Sigmoid colon (tissue), 7 donors: ENCODE measurements at places on chromosomes 7 and 10. TPM values are rescaled to one million over a fixed set of nuclear protein-coding genes. Genes with fewer than 3 reads are reported as not detected.

- no peaks in the 10 kb centered on the region for H3K27me3 ChIP-seq
- no peak for DNase-seq
- H3K36me3 ChIP-seq, result no peaks in the 10 kb centered on the region
- no peak overlapping the region for H3K27ac ChIP-seq
These were observed 171.5 kb downstream of the SH3PXD2A start for GRCh38 chr10:103683851-103684250.

DNA sequence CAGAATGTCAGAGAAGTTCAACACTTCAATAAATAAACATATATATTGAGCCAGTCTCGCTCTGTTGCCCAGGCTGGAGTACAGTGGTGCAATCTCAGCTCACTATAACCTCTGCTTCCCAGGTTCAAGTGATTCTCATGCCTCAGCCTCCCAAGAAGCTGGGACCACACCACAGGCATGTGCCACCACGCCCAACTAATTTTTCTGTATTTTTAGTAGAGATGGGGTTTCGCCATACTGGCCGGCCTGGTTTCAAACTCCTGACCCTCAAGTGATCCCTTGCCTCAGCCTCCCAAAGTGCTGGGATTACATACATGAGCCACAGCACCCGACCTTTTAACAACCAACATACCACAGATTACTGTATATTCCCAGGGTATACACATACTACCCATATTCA lies 134.2 kb downstream of the JMJD1C start:
- no peak overlapping the region for H3K4me3 ChIP-seq
- H3K36me3 ChIP-seq, result no peaks in the 10 kb centered on the region
- DNase-seq, result no peak
- H3K27ac ChIP-seq, result no peak overlapping the region
- H3K27me3 ChIP-seq, result no peaks in the 10 kb centered on the region

DNA sequence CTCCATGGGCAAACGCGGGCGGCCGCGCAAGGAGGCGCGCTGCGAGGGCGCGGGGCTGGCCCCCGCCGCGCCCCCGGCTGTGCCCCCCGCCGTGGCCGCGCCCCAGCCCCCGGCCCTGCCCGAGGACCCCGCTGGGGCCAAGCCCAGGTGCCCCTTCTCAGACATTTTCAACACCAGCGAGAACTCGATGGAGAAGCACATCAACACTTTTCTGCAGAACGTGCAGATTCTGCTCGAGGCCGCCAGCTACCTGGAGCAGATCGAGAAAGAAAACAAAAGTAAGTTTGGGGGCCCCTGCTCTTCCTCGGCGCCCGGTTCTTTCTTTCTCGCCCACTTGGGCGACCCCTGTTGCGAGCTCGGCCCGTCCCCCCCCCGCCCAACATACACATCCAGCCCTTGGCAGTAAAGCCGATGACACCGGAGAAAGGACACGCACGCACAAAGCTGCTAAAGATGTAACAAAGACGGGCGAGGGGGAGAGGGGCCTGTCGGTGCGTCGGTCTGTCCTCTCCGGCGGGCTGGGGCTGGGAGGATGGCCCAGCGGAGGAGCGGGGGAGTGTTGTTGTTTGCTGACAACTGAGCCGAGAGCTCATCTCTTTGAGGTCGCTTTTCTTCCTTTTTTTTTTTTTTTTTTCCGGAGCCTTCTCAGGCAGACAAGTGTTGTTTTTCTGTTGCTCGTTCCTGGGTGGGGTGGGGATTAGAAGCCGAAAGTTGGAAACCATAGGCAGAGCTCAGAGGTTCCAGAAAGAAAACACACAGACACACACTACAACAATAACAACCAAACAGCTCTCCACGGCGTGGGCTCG lies 604 bp downstream of the MXI1 start:
- H3K4me3 ChIP-seq, result peak overlapping the region; percentile 62
- peaks cover 24% of the 10 kb centered on the region for H3K4me1 ChIP-seq
- peak overlapping the region; percentile 98 for H3K27ac ChIP-seq
- peak; percentile 77 for DNase-seq
- H3K27me3 ChIP-seq, result no peaks in the 10 kb centered on the region

DNA sequence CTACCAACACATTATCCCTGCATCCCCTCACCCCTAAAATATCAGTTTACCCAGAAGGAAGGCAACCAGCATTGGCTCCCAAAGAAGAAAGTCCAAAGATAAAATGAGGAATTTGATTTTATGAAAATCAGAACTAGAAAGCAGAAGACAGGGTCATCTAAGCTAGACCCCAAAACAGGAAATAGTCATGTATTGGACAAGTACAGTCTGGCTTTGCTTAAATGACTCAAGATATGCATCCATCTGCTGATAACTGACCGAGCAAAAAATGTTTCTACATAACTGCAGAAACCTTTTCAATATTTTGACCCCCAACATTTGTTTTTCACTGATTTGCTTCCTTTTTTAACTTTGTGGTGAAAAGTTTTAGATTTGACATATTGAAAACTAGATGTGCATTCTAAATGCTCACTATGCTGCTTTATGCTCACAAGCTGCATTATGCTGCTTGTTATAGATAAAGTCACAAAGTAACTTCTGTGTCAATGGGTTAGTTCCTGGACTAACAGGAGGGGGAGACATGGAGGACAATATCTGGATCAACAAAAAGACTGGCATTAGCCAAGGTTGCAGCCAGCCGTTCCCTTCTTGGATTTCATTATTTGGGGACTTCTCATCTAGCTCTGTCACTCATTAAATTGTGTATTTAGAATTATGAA lies 227.0 kb downstream of the INHBA start:
- no peaks in the 10 kb centered on the region for H3K4me1 ChIP-seq
- H3K36me3 ChIP-seq, result no peaks in the 10 kb centered on the region
- H3K4me3 ChIP-seq, result no peak overlapping the region
- H3K27me3 ChIP-seq, result no peaks in the 10 kb centered on the region
- no peak for DNase-seq
- no peak overlapping the region for H3K27ac ChIP-seq

GRCh38 chr10:34814223-34814912 lies 728 bp downstream of the PARD3 start:
- DNase-seq, result peak; percentile 77
- no peaks in the 10 kb centered on the region for H3K36me3 ChIP-seq
- no peaks in the 10 kb centered on the region for H3K27me3 ChIP-seq

DNA sequence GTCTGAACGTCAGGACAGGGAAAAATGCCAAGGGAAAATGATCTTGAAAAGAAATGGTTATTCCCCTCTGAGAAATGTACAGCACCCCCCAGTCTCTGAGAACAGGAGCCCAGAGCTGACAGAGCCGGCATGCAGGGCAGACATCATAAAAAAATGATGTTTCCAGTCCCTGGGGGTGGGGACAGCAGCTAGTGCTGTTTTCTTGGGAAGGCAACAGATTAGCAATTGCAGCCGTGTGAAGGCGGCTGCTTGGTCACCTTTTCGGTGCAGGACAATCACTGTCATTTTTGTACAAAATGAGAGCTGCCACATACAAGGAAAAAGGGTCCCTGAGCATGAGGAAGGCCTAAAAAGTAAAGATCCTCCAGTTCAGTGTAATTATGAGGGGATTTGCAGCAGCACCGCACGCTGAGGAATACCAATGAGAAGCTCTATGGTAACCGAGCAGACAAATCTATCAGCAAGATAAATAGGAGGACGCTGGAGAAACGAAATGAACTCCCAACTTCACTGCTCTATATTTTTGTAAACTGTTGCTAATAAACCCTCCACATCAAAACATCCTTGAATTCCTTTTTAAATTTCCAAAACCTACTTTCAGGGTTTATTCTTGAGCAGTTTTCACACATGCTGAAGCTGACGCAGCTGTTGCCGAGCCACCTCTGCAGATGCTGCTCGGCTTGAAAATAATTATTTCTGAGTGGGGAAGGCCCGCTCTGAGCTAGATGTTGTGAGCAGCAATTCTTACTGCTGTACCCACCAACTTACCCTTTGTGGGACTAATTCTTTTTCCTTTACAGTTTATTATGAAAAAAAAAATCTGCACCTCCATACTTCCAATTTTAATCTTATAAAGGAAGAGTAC lies 98.2 kb upstream of the NEBL start:
- H3K27me3 ChIP-seq, result no peaks in the 10 kb centered on the region
- H3K27ac ChIP-seq, result no peak overlapping the region
- no peak overlapping the region for H3K4me3 ChIP-seq
- no peaks in the 10 kb centered on the region for H3K4me1 ChIP-seq
- H3K36me3 ChIP-seq, result no peaks in the 10 kb centered on the region

GRCh38 chr7:75639886-75640190 lies 98.9 kb downstream of the HIP1 start:
- H3K4me3 ChIP-seq, result peak overlapping the region; percentile 88
- H3K36me3 ChIP-seq, result no peaks in the 10 kb centered on the region
- H3K4me1 ChIP-seq, result peaks cover 17% of the 10 kb centered on the region
- peak overlapping the region; percentile 83 for H3K27ac ChIP-seq
- no peaks in the 10 kb centered on the region for H3K27me3 ChIP-seq

GRCh38 chr10:11876324-11876723 lies 53.2 kb downstream of the PROSER2 start:
- no peaks in the 10 kb centered on the region for H3K36me3 ChIP-seq
- no peaks in the 10 kb centered on the region for H3K27me3 ChIP-seq
- H3K27ac ChIP-seq, result no peak overlapping the region

- no peaks in the 10 kb centered on the region for H3K4me1 ChIP-seq
- no peaks in the 10 kb centered on the region for H3K27me3 ChIP-seq
- peak; percentile 56 for DNase-seq
These were observed 85.1 kb downstream of the CARD11 start for GRCh38 chr7:2958416-2959102.

DNA sequence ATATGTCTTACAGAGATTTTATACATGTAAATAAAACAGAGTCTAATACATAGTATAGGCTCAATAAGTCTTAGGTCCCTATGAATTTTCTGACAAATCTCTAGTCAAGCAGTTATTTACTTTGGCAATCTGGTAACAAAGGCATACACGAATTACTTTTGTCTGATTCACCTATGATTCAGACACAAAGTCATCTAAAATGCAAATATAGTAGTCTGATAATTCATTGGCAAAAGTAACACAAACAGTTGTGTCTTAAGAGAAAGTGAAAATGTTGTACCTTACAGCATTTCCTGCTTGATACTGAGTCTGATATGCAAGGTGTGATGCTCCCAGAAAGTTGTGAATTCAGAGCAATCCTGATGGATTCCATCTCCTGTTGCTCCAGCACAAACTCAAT lies 209.4 kb upstream of the PRSS1 start:
- no peak for DNase-seq
- no peaks in the 10 kb centered on the region for H3K36me3 ChIP-seq
- no peaks in the 10 kb centered on the region for H3K4me1 ChIP-seq
- no peak overlapping the region for H3K27ac ChIP-seq

GRCh38 chr10:4883079-4883739 lies 57.2 kb downstream of the AKR1E2 start:
- H3K4me1 ChIP-seq, result no peaks in the 10 kb centered on the region
- H3K36me3 ChIP-seq, result no peaks in the 10 kb centered on the region
- no peak for DNase-seq
- H3K4me3 ChIP-seq, result no peak overlapping the region
- H3K27ac ChIP-seq, result no peak overlapping the region

DNA sequence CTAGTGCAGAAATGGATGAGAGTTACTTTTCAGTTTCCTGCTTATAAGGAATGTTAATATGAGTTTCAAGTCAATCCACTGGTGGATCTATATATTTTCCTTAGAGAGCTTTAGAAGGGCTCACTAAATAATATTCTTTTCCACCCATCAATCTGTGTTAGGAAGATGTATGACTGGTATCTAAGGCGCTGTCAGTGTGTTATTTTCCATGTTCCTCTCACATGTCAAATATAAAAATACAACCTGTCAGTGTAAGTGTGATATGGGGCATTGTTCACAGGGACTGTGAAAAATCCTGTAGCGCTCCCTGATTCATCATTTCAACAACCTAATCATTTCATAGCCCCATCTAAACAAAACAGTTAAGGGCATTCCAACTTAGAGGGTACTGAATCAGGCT lies 203.1 kb downstream of the TMEM26 start:
- no peak for DNase-seq
- no peak overlapping the region for H3K27ac ChIP-seq
- no peak overlapping the region for H3K4me3 ChIP-seq
- no peaks in the 10 kb centered on the region for H3K4me1 ChIP-seq
- no peaks in the 10 kb centered on the region for H3K36me3 ChIP-seq

GRCh38 chr10:48463318-48464003 lies 141.4 kb downstream of the ARHGAP22 start:
- no peak overlapping the region for H3K27ac ChIP-seq
- H3K4me3 ChIP-seq, result no peak overlapping the region
- DNase-seq, result no peak
- H3K4me1 ChIP-seq, result peaks cover 31% of the 10 kb centered on the region
- H3K36me3 ChIP-seq, result no peaks in the 10 kb centered on the region

GRCh38 chr7:43669286-43670081 lies 59.8 kb downstream of the COA1 start:
- no peaks in the 10 kb centered on the region for H3K36me3 ChIP-seq
- H3K4me1 ChIP-seq, result no peaks in the 10 kb centered on the region
- no peak overlapping the region for H3K27ac ChIP-seq
- no peak overlapping the region for H3K4me3 ChIP-seq
- H3K27me3 ChIP-seq, result no peaks in the 10 kb centered on the region
- DNase-seq, result no peak

DNA sequence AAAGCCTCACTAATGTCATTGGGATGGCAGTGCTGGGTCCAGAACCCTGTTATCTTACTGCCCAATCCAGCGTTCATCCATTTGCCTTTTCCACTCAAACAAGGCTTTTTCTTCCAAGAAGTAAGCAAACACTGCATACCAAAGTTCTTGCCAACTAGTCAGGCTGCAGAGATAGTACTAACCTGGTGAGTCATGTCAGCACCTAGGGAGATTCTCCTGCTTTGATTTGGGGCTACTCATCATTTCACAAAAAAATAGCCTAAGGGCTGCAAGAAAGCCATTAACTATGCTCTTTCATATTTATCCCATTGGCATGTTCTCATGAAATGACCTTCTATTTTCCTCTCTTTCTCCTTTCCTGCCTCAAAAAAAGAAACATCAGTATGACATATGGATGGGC lies 142.6 kb downstream of the TWIST1 start:
- no peak overlapping the region for H3K4me3 ChIP-seq
- no peaks in the 10 kb centered on the region for H3K36me3 ChIP-seq
- H3K27ac ChIP-seq, result no peak overlapping the region
- no peaks in the 10 kb centered on the region for H3K27me3 ChIP-seq
- DNase-seq, result no peak
- H3K4me1 ChIP-seq, result peaks cover 20% of the 10 kb centered on the region

- no peaks in the 10 kb centered on the region for H3K27me3 ChIP-seq
- H3K4me1 ChIP-seq, result no peaks in the 10 kb centered on the region
- no peak overlapping the region for H3K4me3 ChIP-seq
These were observed 28.7 kb downstream of the MALRD1 start for GRCh38 chr10:19077276-19077675.

DNA sequence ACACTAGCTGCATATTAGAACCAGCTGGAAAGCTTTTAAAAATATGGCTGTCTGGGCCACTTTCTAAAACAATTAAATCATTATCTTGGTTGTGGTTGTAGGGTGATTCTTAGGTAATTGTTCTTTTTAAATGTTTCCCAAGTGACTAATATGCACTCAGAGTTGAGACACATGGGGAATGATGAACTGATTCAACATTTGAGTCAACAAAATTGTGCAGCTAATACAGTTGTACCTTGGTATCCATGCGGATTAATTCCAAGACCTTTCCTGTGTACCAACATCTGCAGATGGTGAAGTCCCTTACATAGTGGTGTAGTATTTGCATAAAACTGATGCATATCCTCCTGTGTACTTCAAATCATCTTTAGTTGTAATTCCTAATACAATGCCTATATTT lies 242.2 kb downstream of the ATRNL1 start:
- H3K4me3 ChIP-seq, result no peak overlapping the region
- DNase-seq, result no peak
- H3K27ac ChIP-seq, result no peak overlapping the region
- no peaks in the 10 kb centered on the region for H3K4me1 ChIP-seq
- H3K36me3 ChIP-seq, result no peaks in the 10 kb centered on the region

The OR2A42 gene
- 0.28 TPM for total RNA-seq

The TCAF1 gene
- total RNA-seq, result 51.9 TPM

The DDX50 gene
- 51.7 TPM for total RNA-seq

The GPR26 gene
- total RNA-seq, result not detected

The CALML5 gene
- not detected for total RNA-seq
